Activated CD8-positive, alpha-beta memory T cell treated with anti-CD3 and anti-CD28 coated beads for 1 hour (primary cell): ENCODE measurements at places on chromosomes 4 and X.

GRCh38 chr4:88630756-88631155, 38.5 kb downstream of the HERC3 start:
- no peak for DNase-seq

DNA sequence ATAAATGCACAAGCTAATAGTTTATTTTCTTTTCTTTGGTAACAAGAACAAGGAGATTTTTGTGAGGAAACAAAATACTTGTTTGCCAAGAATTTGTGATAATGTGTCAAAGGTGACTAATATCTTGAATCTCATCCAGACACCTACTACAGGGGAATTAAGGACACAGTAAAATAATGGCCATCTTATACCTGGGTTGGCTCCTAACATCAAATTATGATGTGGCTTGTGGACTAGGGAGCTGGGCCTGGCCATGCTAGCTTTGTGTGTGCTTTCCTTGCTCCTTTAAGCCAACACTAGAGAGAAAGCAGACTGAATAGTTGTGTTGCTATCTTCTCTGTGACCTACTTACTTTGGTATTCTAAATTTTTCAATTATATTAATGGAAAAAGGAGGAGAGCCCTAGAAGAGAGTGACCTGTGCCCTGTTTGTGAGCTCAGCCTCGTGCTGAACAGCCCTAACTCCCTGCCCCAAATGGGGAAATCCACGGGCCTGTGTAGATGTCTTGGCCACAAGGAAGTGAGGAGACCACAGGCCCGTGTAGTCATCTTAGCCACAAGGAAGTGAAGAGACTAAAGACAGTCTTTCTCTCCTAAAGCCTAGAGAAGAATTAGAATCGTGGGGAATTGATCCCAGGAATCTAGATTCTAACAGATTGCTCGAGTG, 23.3 kb downstream of the ARHGAP24 start:
- DNase-seq, result no peak

- DNase-seq, result no peak
These were observed 42.4 kb downstream of the PPP3CA start for GRCh38 chr4:101304916-101305315.

- DNase-seq, result no peak
These were observed 2.1 kb downstream of the MAGEA10 start for GRCh38 chrX:152136312-152136711.

DNA sequence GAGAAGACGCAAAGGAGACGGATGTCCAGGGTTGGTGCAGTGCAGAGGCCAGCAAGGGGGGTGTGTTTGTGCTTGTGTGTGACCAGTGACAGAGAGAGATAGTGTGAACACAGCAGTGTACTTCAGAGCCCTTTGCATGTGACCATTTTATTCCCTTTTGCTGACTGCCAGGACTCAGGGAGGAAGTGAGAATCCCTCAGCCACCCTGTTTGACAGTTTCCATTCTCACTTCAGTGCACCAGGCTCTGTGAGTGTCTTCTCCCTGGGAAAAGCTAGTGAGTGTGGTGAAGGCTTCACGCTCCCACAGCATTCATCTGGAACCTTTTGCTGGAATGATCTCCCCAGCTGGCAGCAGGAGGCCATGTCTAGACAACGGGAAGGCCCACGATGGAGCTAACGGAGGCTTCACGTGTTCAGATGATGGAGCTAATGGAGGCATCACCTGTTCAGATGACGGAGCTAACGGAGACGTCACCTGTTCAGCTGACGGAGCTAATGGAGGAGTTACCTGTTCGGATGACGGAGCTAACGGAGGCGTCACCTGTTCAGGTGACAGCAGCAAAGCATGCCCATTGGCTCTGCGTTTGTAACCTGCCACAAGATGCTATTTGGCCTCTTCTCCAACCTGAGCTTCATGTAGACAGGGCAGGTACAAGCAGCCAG, 195.4 kb downstream of the AFAP1 start:
- DNase-seq, result no peak

DNA sequence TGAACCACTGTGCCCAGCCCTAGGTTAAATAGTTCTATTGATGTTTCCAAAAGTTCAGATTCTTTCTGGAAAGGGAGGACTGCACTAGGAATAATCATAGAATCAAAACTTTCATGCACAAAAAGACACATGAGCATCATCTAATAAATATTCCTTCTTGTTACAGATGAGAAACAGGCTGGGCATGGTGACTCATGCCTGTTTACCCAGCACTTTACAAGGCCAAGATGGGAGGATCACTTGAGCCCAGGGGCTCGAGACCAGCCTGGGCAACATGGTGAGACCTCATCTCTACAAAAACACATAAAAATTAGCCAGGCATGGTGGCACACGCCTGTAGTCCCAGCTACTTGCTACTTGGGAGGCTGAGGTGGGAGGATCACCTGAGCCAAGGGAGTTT, 27.7 kb downstream of the LARP7 start:
- no peak for DNase-seq

GRCh38 chr4:147059064-147059731, 113.5 kb upstream of the TTC29 start:
- no peak for DNase-seq

DNA sequence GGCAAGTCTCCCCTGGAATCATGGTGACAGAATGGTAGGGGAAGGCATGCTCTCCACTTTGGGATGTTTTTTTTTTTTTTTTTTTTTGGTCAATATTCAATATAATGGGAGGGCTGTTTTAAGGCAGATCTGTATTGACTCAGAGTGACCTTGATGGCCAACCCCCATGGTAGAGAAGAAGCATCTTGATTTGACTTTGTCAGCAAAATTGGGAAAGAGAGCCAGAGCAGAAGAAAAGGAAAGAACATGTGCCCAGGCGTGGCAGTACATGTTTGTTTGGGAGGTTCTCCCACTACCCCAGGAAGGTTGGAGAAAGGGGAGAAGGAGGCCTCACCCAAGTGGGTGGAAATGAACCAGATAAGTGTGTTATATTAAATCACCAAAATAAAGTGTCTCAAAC, 62.2 kb upstream of the TBC1D9 start:
- DNase-seq, result no peak

DNA sequence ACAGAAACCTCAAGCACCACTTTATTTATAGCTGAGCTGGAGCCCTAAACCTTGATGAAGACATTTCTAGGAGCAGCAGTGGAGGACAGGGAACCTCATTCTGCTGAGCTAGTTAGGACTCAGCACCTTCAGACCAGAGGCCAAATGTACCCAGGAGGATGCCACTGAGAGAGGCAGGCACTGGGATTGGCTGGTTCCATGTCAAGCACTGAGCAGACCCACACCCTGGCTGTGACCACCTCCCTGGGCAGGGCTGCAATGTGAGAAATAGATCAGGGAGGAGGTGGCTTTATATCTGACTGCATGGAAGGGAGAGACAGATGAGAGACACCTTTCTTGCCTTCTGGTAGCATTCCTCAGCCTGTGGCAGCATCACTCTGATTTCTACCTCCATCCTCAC, 304.6 kb downstream of the STK32B start:
- DNase-seq, result no peak

GRCh38 chrX:16772460-16772859, 13.8 kb upstream of the TXLNG start:
- no peak for DNase-seq

DNA sequence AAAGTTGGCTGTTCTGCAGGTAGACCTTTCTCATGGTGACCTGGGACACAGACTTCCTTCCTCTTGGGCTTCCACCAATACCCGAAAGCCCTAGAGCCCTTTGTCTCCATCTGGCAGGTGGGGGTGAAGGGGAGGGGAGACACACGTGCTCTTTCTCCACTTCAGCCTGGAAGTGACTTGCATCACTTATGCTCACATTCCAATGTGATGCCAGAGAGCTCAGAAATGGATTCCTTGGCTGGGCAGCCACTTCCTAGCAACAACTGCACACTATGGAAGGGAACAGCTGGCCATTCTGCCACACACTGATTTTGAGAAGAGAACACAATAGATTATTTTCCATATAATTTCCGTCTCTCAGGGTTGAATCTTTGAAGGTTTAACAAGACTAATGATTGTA, 36.3 kb downstream of the C4orf51 start:
- DNase-seq, result no peak

- DNase-seq, result no peak
These were observed 39.0 kb downstream of the CPLX1 start for GRCh38 chr4:786861-787300.

GRCh38 chrX:9729171-9729885, 36.3 kb downstream of the GPR143 start:
- DNase-seq, result no peak

GRCh38 chr4:38009421-38009820, 49.2 kb downstream of the PTTG2 start:
- DNase-seq, result no peak

DNA sequence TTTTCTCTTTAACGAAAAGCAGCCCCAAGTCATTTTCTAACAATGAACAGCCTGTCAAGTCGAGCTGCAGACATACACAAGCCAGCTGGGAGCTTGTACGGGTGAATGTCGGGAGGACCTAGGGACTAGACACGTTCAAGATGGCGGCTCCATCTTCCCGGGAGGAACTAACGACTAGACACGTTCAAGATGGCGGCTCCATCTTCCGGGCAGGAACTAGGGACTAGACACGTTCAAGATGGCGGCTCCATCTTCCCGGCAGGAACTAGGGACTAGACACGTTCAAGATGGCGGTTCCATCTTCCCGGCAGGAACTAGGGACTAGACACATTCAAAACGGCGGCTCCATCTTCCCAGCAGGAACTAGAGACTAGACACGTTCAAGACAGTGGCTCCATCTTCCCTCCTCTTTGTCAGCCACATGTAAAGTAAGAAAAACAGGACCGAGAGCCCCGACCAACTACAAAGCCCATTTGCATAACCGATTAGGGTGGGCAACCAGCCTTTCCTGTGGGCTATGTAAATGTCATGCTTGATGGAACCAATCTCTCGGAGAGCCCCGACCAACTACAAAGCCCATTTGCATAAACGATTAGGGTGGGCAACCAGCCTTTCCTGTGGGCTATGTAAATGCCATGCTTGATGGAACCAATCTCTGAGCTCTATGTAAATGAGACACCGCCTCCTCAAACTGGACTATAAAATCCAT, 175.5 kb downstream of the DHRSX start:
- no peak for DNase-seq
